Spleen (tissue), 13 donors: ENCODE measurements at places on chromosomes 3 and 15. TPM values are rescaled to one million over a fixed set of nuclear protein-coding genes. Genes with fewer than 3 reads are reported as not detected.

- peaks cover 4% of the 10 kb centered on the region for H3K36me3 ChIP-seq
- DNase-seq: no peak
- no peaks in the 10 kb centered on the region for H3K4me1 ChIP-seq
- H3K27me3 ChIP-seq: no peaks in the 10 kb centered on the region
- H3K4me3 ChIP-seq: no peak overlapping the region
- no peak overlapping the region for H3K27ac ChIP-seq
Measured at GRCh38 chr3:42129014-42129953, 38.1 kb downstream of the TRAK1 start.

- no peak for DNase-seq
- no peaks in the 10 kb centered on the region for H3K27me3 ChIP-seq
- H3K27ac ChIP-seq: no peak overlapping the region
- H3K4me3 ChIP-seq: no peak overlapping the region
Measured at GRCh38 chr15:89599021-89599420, 23.8 kb downstream of the TICRR start.

DNA sequence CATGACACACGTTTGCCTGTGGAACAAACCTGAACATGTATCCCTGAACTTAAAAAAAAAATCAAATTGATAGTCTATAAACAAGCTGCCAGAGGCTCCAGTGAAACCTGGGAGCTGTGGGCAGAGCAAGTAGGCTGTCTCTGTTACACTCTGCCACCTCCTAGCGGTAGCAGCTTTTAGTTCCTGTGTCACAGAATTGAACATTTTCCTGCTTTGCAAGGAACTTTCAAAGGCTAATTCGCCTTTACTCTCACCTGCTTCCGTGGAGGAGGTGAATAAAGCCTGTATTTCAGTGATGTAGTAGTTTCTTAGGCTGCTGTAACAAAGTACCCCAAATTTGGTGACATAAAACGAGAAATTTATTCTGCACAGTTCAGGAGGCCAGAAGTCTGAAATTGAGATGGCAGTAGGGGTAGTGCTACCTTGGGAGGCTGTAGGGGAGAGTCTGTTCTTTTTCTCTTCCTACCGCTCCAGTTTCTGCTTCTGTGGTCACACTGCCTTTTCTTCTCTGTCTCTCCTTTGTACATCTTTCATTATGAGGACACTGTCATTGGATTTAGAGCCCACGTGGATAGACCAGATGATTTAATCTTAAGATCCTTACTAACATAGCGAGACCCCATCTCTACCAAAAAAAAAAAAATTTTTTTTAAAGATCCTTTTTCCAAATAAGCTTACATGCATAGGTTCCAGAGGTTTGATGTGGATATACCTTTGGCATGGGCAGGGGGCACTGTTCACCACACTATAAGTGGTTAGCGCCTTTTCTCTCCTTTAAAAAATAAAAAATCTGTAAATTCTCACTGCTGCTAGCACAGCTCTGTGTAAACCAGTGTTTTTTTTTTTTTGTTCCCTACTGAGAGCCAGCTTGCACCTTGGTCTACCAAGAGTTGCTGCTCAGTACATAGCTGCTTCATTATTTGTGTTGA, 25.3 kb downstream of the FBXO22 start:
- H3K27me3 ChIP-seq: no peaks in the 10 kb centered on the region
- H3K36me3 ChIP-seq: peaks cover 25% of the 10 kb centered on the region
- H3K27ac ChIP-seq: no peak overlapping the region
- H3K4me3 ChIP-seq: no peak overlapping the region
- DNase-seq: no peak
- H3K4me1 ChIP-seq: peaks cover 46% of the 10 kb centered on the region

- no peak overlapping the region for H3K4me3 ChIP-seq
- no peaks in the 10 kb centered on the region for H3K27me3 ChIP-seq
- no peaks in the 10 kb centered on the region for H3K4me1 ChIP-seq
- no peak for DNase-seq
- H3K36me3 ChIP-seq: no peaks in the 10 kb centered on the region
Measured at GRCh38 chr3:157248590-157249422, 88.9 kb upstream of the CCNL1 start.

- no peak overlapping the region for H3K27ac ChIP-seq
- no peaks in the 10 kb centered on the region for H3K4me1 ChIP-seq
- DNase-seq: no peak
- H3K36me3 ChIP-seq: no peaks in the 10 kb centered on the region
- no peak overlapping the region for H3K4me3 ChIP-seq
- H3K27me3 ChIP-seq: no peaks in the 10 kb centered on the region
Measured at GRCh38 chr3:80688814-80689213, 921.0 kb upstream of the ROBO1 start.

DNA sequence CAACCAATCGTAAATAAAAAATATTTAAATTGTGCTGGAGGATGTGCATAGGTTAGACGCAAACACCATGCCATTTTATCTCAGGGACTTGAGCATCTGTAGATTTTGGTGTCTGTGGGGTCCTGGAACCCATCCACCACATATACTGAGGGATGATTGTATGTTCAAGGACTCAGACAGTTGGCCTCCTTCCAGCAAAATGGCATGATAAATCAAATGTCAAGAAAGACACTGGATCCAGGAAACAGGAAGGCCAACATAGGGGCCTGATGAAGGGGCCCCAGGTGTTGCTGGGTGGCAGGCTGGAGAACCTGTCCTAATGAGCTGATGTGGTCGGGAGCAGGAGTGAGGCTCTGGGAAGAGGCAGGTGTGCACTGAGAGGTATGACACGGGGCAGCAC, 289.5 kb downstream of the GABRG3 start:
- H3K4me3 ChIP-seq: no peak overlapping the region
- no peaks in the 10 kb centered on the region for H3K27me3 ChIP-seq
- no peaks in the 10 kb centered on the region for H3K4me1 ChIP-seq
- DNase-seq: no peak
- no peak overlapping the region for H3K27ac ChIP-seq
- no peaks in the 10 kb centered on the region for H3K36me3 ChIP-seq

DNA sequence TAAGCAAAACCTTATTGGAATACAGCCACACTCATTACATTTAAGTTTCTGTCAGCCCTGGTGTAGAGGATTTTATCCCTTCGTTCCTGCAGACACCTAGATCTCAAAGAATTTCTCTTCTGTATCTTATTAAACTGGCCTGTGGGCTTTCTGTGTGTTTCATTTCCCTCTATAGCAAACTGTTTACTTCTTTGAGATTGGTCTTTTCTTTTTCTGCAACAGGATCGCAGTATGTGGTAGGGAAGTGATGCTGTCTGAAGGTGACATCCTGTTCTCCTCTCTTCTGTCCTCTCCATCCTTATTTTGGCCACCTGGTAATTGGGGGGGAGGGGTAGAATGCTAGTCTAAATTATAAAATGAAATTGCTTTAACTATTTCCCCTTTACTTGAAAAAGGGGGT, 25.5 kb downstream of the ATP1B3 start:
- H3K27me3 ChIP-seq: no peaks in the 10 kb centered on the region
- no peak for DNase-seq
- no peak overlapping the region for H3K4me3 ChIP-seq
- H3K27ac ChIP-seq: no peak overlapping the region
- peaks cover 5% of the 10 kb centered on the region for H3K4me1 ChIP-seq

Gene LDHAL6B
- total RNA-seq: not detected

Gene RAP2B
- total RNA-seq: 18.5 TPM
